Osteocyte (in vitro differentiated cells): ENCODE measurements at places on chromosomes 6 and 20. TPM values are rescaled to one million over a fixed set of nuclear protein-coding genes. Genes with fewer than 3 reads are reported as not detected.

- H3K4me1 ChIP-seq: no peaks in the 10 kb centered on the region
- H3K36me3 ChIP-seq: no peaks in the 10 kb centered on the region
- no peak overlapping the region for H3K27ac ChIP-seq
- no peak overlapping the region for H3K4me3 ChIP-seq
Observed at GRCh38 chr20:10201321-10201870, 17.2 kb upstream of the SNAP25 start.

GRCh38 chr20:63124782-63125580 lies 91.0 kb downstream of the YTHDF1 start:
- peak; percentile 79 for DNase-seq
- no peak overlapping the region for H3K27ac ChIP-seq
- no peak overlapping the region for H3K4me3 ChIP-seq
- H3K27me3 ChIP-seq: peaks cover 15% of the 10 kb centered on the region
- no peaks in the 10 kb centered on the region for H3K36me3 ChIP-seq

- H3K4me1 ChIP-seq: no peaks in the 10 kb centered on the region
- H3K4me3 ChIP-seq: no peak overlapping the region
- no peak overlapping the region for H3K27ac ChIP-seq
- H3K27me3 ChIP-seq: no peaks in the 10 kb centered on the region
- no peak for DNase-seq
Observed at GRCh38 chr6:5665667-5666066, 341.1 kb downstream of the NRN1 start.

DNA sequence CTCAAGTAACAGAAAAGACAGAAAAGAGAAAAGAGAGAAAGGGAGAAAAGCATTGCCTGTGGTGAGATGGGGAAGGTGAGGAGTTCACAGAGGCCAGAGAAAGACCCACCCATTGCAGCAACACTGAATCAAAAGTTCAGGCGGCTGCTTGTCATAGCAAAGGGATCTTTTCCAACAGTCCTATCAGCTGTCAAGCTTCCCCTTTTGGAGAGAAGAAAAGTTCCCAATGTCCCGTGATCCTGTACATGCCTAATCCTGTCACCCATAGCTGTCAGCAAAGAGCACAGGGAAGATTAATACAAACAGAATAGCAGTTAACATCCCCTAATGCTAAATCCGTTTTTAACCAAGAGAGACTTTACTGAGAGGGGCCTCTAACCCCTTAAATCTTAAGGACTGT lies 8.9 kb upstream of the TRIM38 start:
- H3K4me3 ChIP-seq: no peak overlapping the region
- H3K36me3 ChIP-seq: no peaks in the 10 kb centered on the region
- H3K4me1 ChIP-seq: no peaks in the 10 kb centered on the region
- H3K27me3 ChIP-seq: peaks cover 5% of the 10 kb centered on the region

- no peak for DNase-seq
- no peaks in the 10 kb centered on the region for H3K27me3 ChIP-seq
- peaks cover 81% of the 10 kb centered on the region for H3K4me1 ChIP-seq
- H3K4me3 ChIP-seq: peak overlapping the region; percentile 7
- peak overlapping the region; percentile 68 for H3K27ac ChIP-seq
Observed at GRCh38 chr20:1813674-1814635, 81.3 kb upstream of the SIRPA start.

GRCh38 chr6:10140136-10140535 lies 274.7 kb downstream of the TFAP2A start:
- no peaks in the 10 kb centered on the region for H3K27me3 ChIP-seq
- no peak for DNase-seq
- H3K4me3 ChIP-seq: no peak overlapping the region
- peaks cover 25% of the 10 kb centered on the region for H3K4me1 ChIP-seq
- H3K36me3 ChIP-seq: no peaks in the 10 kb centered on the region

DNA sequence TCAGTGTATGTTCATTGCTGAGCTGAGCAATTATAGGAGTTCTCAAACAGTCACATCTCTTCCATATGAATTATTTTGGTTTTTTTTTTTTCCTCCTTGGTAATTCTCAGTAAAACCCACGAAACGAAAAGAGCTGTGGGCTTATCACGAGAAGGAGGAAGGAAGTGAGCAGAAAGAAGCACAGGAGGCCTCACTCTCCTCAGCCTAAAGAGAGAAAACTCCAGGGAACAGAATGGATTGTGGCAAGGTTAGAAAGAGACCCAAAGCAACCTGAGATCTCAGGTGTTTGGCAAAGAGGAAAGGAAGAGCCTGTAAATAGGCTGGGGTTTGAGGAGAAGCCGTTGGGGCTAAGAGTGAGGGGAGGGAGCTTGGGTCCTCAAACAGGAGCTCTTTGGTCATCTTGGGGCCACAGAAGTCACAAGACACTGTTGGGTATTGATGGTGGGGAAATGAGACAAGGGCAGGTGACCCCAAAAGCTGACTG lies 67.8 kb upstream of the CITED2 start:
- H3K27ac ChIP-seq: no peak overlapping the region
- H3K27me3 ChIP-seq: no peaks in the 10 kb centered on the region
- no peaks in the 10 kb centered on the region for H3K36me3 ChIP-seq
- no peak overlapping the region for H3K4me3 ChIP-seq
- DNase-seq: no peak

- H3K4me3 ChIP-seq: no peak overlapping the region
- peaks cover 49% of the 10 kb centered on the region for H3K4me1 ChIP-seq
- peaks cover 2% of the 10 kb centered on the region for H3K36me3 ChIP-seq
- DNase-seq: no peak
- no peaks in the 10 kb centered on the region for H3K27me3 ChIP-seq
Observed at GRCh38 chr20:11159728-11160127, 485.9 kb upstream of the JAG1 start.

DNA sequence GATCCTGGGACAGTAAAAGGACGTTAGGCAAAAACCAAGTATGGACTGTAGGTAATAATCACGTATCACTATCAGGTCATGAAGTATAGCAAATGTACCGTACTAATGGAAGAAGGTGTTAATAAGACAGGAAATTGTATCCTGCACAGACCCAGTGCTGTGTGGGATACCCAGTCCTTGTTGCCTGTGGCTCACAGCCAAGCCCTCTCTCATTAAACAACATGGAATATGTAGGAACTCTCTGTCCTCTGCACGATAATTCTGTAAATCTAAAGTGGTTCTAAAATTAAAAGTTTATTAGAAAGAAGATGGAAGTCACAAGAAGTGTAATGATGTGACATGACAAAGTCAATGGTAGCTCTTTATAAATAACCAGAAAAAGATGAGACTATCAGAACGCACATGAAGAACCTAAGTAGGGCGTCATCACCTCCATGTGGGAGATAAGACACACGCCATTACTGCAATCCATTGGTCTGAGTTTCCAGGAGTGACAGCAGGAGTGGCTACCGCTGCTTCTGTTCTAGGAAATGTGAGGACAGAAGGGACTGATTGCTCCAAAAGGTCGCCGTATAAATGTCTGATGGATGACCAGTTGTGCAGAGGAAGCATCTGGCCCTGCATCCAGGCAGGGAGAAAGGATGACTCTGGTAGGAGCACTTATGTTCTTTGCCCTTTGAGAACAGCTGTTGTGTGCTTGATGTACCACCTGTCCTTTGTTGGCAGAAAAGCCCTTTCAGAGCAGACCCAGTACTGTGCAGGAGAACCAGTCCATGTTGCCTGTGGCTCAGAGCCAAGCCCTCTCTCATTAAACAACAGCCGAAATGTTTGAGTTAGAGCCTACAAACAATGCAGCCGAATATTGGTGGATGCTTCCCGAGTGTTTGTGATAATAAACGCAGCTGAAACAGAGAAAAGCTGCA lies 125.6 kb downstream of the FIG4 start:
- no peak overlapping the region for H3K27ac ChIP-seq
- H3K27me3 ChIP-seq: no peaks in the 10 kb centered on the region
- DNase-seq: no peak
- H3K4me3 ChIP-seq: no peak overlapping the region
- H3K4me1 ChIP-seq: no peaks in the 10 kb centered on the region
- no peaks in the 10 kb centered on the region for H3K36me3 ChIP-seq

PLTP gene
- 195 and 211 TPM in 2 replicates for total RNA-seq
